ENCODE measurements at places on chromosomes 1 and 21.

- no peak for DNase-seq
Observed at GRCh38 chr1:56380531-56380930, 198.8 kb downstream of the PLPP3 start.

DNA sequence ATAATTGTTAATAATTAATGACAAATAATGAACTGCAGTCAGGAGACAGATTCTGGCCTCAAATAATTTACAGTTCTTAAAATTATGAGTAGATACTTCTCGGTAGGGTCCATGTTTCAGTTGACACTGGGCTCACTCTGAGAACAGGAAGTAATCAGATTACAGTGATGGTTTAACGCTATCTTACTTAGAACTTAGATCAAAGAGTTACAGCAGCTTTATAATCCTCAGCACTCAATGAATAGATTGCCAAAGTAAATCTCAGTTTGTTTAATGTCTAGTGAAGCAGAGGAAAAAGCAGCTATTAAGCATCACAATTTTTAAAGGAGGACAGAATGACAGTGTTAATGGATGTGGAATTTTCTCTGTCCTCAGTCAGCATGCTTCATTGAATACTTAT, 79.6 kb downstream of the PDE4B start:
- DNase-seq = no peak

- DNase-seq = no peak
Observed at GRCh38 chr1:168098534-168099320, 38.0 kb downstream of the GPR161 start.

- DNase-seq = no peak
Observed at GRCh38 chr21:43328958-43329691, 97.8 kb downstream of the SIK1 start.

GRCh38 chr1:185980891-185981290, 246.7 kb downstream of the HMCN1 start:
- no peak for DNase-seq

DNA sequence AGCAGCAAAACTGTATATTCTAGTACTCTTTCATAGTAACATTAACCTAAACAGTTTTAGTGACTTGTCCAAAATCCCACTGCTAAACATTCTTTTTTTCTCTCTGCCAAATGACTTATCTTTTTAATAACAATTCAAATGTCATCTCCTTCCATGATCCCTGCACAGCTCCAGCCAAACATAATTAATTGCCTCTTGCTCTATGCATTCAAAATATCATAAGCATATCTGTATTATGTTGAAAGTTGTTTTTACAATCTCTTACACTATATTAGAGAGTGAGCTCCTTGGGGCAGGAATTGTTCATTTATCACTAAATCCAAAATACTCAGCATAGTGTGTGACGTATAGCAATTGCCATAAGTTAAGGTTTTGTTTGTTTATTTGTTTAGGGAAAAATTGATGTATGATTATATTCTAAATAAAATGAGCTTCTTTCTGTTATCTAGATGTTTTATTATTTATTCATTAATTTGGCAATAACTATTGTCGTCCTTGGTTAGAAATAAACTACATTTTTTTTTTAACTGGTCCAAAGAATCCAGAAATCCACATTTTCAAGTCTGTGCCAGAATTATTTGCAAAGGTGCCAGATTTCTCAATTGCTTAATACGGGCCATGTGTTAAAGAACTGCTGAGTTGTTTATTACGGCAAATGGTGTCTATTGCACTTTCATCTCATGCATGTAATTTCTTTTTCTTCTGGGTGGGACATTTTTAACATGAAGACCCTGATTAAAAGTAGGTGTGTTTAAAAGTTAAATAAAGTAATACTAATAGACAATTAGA, 577.2 kb upstream of the ZRANB2 start:
- no peak for DNase-seq

DNA sequence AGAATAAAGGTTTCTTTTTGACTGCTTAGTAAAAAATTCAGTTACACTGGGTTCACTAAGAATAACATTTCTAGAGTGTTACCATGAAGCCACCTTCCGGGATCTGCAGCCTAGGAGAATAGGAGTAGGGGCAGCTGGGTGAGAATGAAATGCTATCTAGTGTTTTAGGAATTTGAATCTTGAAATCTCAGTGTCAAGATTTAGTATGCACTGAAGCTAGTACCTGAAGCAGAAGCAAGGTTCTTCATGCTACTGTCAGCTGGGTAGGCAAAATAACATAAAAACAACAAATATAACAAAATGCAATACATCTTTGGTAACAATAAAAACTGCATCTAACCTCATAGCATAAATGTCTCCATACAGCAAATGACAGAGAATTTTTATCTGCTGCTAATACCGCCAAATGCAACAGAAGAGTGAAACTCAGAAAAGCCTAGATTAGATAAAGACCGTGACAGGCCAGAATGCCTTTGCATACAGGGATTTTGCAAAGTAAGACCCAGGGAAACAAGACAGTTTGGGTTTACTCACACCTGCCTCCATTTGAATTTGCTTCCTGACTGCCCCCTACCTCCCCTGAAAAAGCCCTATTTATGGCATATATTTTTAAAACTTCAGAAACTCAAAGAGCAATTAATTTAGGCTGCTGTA, 58.2 kb downstream of the GADD45A start:
- no peak for DNase-seq

GRCh38 chr1:9238134-9238533, 3.6 kb downstream of the H6PD start:
- DNase-seq = no peak

- peak; percentile 44 for DNase-seq
Observed at GRCh38 chr1:3402258-3403010, 52.0 kb upstream of the ARHGEF16 start.

DNA sequence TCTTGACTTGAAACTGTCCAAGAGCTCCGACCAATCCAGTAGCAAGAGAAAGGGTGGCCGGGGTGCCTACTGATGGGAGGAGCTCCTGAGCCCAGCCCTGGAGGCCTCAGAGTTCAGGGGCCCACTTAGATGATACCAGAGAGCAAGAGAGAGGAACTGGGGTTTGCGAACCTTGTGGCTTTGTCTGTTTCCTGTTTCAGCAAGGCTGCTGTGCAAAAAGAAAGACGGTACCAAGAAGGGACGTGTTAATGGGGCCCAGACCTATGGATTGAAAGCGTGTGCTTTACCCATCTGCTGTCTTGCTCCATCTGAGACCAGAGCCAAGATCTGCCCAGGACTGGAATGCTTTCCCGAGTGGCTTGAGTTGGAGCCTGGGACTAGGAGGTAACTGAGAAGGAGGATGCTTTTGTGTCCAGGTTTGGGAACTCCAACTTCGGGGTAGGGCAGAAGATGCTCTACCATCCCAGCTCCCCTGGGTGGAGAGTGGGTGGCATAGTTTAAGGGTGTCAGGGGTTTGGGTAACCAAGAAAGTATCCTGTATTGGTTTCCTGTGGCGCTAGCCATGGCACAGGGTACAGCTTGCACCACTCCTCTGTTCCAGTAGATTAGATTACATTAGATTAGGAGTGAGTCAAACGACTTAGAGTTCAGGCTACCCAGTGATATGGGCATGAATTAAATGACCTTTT, at the start of gene TRAF3IP3:
Gene TRAF3IP3, plus strand, starts transcription at position 128 of the 689 bp plus-strand sequence. CDS start 3,987 bp downstream, outside the sequence.
- DNase-seq = no peak

- no peak for DNase-seq
Observed at GRCh38 chr1:29548091-29548490, 311.8 kb downstream of the PTPRU start.

GRCh38 chr1:34266127-34266951, 89.6 kb downstream of the C1orf94 start:
- no peak for DNase-seq

DNA sequence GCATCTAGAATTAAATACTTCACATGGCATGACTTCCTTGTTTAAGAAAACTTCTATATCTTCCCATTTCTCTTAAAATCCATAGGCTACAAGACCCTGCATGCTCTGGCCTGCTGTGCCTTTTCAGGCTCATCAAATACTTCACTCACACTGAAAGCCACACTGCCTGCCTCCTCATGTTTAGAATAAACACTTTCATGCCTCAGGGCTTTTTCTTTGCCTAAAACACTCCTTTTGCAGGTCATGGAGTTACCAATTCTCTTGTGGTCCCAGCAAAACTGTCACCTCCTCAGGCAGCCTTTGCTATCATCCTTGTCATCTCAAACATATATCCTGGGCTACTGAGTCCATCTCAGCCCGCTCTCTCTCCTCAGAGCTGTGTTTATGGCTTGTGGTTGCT, 5.5 kb downstream of the SGIP1 start:
- DNase-seq = no peak

DNA sequence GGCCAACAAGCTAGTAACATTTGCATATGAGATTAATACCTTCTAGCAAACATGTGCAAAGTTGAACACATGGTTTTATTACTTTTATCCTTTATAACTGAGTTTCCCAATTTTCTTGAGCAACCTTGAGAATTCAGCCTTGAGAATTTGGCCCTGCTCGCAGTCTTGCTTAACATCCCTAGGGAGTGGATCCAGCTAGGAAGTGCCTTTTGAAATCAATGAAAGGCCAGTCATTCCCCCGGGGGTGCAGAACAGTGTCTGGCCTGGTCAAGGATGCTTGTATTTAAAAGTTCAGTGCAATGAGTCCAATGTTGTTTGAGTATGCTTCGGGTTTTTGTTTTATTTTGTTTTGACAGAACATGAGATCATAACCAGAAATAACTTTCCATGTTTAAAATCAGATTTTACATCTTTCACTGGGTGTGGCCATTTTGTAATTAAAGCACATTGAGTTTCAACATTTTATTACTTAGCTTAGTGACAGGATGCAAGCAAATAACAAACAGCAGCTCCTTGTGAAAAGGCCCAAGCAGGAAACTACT, 16.7 kb downstream of the PALMD start:
- peak; percentile 81 for DNase-seq

DNA sequence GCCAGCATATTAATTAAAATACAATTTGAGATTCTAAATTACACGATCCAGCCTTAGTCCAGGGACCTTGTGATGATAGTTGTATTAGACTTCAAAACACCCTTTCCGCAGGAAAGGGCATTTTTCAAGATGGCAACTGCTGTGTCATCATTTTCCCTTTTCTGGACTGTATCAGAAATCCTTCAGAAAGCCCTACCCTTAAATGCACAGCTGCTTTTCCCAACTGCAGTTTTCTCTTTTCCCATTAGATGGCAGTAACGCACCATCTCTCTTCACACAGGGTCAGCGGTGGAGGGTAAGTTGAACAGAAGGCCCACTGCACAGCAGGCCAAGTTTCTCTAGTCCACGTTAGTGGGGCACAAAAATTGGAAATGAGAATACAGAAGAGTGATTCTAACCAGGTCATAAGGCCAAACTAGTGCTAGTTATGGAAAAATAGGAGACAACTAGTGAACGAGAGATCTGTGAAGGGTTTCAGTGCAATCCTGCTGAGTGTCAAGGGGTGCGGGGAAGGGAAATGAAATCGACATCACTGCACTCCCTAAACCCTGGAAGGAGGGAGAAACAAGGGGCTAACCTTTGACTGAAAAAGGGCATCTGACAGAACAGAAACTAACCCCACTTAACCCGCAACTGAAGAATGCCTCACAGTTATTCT, 22.1 kb upstream of the TDRD10 start:
- peak; percentile 88 for DNase-seq

- DNase-seq = peak; percentile 30
Observed at GRCh38 chr1:234691567-234691966, 81.6 kb upstream of the IRF2BP2 start.

GRCh38 chr1:36352125-36352909, 28.9 kb upstream of the EVA1B start:
- DNase-seq = peak; percentile 94

- DNase-seq = no peak
Observed at GRCh38 chr1:90807329-90807728, 90.2 kb upstream of the BARHL2 start.

GRCh38 chr1:52195161-52195560, 53.3 kb downstream of the ZFYVE9 start:
- peak; percentile 54 for DNase-seq

GRCh38 chr1:212515329-212515760, 82.6 kb downstream of the NENF start:
- DNase-seq = no peak

DNA sequence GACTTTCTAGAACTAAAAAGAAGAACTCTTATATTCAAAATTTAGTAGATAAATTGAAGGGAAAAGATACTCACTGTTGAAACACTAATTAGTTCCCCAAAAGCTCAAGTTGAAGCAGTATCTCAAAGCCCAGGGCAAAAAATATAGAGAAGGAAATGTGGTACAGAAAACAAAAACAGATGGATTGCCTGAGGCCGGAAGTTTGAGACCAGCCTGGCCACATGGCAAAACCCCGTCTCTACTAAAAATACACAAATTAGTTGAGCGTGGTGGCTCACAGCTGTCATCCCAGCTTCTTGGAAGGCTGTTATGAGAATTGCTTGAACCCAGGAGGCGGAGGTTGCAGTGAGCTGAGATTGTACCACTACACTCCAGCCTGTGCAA, 36.0 kb downstream of the FAM177B start:
- peak; percentile 44 for DNase-seq

GRCh38 chr1:162859191-162859590, 1.8 kb downstream of the CCDC190 start:
- DNase-seq = no peak

GRCh38 chr1:204791453-204792353, 79.0 kb upstream of the NFASC start:
- peak; percentile 53 for DNase-seq

DNA sequence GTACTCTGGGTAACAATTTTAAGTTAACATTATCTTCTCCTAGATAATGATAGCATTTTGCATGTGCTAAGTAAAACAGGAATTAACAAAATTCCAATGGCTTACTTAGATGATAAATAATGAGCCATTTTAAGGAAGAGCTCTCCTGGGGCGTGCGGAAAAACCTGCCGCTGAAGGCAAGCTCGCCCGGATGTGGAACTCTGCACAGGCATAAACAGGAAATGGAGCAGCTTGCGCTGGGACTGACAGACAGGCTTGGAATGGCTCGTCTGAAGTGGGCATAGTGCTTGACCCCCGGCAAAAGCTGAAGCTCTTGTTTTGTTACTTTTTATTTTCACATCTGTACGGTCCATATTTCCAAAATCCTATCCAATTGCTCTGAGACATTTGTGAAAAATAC, 169.2 kb downstream of the ZNF281 start:
- no peak for DNase-seq

DNA sequence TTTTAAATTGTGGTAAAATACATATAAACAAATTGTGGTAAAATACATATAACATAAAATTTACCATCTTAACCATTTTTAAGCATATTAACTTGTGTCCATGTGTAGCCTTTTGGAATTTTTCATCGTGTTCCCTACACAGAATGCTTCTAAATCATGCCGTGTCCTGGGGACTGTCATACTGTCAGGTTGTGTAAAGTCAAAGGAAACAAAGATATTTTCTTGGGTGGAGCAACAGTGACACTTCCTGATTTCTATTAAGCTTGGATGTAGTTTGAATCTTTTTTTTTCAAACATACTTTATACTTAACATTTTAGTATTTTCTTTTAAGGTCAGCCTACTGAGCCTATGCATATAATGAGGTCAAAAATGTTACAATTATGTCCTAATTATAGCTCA, 32.3 kb downstream of the DOP1B start:
- no peak for DNase-seq

- DNase-seq = peak; percentile 47
Observed at GRCh38 chr1:32925403-32926162, 24.4 kb upstream of the TMEM54 start.

- DNase-seq = peak; percentile 50
Observed at GRCh38 chr1:105608713-105609112, 1447.8 kb upstream of the PRMT6 start.

Measured in EH (cell line).